ENCODE measurements at places on chromosomes 7 and 10.

DNA sequence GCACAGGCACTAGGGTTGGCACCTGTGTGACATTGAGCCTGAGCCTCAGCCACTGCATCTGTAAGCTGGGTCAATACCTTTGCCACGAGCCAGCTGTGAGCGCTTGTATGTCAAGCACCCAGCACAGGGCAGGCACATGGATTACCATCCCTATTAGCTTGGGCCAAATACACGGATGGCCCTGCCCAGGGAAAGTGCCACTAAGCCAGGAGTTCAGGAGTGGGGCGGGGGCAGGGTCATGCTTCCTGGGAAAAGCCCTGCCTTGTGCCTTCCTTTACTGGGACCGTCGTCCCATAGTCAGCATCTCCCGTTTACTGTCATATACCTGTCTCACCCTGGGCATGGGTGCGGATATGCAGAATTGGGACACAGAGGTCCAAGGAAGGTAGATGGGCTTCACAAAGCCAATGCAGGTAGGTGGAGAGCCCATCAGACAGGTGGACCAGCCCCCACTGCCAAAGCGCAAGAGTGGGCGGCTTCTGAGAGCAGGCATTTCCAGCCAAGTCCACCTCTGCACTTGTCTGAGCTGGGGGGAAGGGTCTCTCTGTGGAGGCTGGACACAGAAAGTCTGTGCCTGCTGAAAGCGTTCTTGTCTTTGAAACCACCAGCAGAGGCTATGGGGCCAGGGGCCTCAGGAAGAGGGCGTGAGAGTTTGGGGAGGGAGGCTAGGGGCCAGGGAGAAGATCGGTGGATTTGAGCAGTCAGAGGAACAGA, 72.6 kb downstream of the VWA2 start:
- DNase-seq = no peak

GRCh38 chr10:23174977-23175512, 17.1 kb upstream of the PTF1A start:
- DNase-seq = no peak

- DNase-seq = no peak
These were observed 171.7 kb upstream of the PFKP start for GRCh38 chr10:2895594-2896196.

- no peak for DNase-seq
These were observed 184.5 kb downstream of the PRKCQ start for GRCh38 chr10:6395606-6396005.

DNA sequence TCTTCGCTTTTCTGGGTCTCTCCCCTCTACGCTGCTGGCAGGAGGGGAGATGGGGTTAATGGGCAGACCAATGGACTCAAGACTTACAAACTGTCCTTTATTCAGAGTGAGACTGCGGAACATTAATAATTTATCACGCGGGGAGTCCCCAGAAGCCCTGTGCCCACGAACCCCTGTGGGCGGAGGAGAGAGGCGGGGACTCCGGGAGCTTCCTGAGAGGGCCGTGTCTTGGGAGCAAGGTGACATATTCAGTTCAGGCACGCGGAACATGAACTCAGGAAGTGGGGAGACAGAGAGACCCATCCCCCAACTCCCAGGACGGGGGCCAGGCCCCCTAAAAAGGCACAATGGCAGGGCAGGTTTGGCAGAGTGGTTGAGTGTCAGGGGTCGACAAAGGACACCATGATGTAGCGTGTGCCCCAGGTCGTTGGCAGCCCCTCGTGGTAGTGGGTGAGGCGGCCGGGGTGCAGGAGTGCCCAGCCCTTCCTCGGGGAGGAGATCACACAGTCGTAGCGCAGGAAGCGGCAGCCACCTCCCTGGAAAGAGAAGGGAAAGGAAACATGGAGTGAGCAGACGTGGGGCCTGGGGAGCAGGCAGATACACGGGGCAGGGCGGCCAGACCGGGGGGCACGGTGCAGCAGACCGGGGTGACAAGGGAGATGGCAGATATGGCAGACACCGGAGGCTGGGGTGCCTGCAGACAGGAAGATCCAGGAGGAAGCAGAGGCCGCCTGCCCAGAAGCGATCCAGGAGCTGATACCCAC, 5.2 kb upstream of the MOGAT3 start:
- no peak for DNase-seq

GRCh38 chr10:15658069-15658702, 61.5 kb downstream of the ITGA8 start:
- no peak for DNase-seq

DNA sequence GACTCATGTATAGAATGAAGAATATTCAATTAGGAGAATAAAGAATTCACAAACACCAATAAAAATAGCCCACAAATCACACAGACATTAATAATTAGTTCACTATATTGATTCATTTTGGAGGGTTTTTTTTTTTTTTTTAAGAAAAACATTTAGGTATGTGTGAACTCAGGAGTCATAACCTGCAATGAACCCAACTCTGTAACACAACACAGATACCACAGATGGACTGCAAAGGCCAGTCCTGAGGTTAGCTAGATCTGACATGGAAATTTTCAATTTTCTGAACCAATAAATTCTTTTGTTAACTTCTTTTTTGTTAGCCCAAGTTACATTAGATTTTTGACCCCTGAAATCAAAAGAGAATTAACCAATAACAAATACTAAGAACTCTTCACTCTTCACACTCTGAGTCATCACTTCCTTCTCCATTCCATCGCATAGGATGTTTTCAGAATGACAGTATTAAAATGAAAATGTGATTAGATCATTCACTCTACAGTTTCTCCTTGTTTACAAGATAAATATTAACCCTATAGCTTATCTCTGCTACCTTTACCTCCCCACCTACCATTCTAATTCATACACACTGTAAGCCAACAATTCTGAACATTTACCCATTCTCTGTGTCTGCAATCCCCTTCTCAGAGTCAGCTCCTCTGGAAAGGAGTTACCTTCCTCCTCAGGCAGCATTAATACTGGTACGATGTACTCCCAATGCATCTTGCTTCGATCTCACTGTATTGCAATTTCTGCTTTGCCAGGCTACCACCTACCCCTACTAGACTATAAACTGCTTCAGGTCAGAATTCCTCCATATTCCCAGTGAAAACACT, 141.5 kb downstream of the LRRN3 start:
- no peak for DNase-seq

DNA sequence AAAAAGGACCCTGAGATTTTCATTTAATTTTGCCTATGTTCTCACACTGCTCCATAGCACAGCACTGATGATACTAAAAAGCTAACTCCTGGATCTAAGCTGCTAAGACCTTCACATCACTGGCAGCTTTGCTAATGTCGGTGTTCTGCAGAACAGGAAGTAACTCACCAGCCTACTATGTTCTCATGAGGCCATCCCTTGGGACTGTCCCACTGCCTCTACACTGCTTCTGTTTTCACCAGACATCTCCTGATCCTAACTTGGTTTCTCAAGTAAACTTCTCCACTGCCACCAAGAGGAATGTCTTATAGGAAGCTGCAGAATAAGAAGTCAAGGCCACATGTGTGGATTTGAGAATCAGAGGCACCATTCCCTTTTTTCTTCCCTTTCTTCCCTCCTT, 15.1 kb downstream of the HTR7 start:
- DNase-seq = no peak

DNA sequence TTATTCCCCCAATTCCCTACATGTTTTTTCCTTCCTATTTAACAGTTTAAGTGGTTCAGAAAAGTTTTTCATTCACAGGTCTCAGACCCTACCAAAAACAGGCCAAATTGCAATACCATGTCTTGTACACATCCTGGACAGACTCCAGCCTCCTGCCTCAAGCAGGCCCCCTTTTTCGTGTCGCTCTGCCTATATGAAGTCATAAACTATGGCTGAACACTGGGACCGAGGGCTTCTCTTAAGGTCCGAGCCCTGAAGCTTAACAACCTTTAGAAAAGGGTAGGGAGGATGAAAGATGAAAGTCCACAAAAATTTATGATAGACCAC, 1.4 kb downstream of the FBXW4 start:
- no peak for DNase-seq

DNA sequence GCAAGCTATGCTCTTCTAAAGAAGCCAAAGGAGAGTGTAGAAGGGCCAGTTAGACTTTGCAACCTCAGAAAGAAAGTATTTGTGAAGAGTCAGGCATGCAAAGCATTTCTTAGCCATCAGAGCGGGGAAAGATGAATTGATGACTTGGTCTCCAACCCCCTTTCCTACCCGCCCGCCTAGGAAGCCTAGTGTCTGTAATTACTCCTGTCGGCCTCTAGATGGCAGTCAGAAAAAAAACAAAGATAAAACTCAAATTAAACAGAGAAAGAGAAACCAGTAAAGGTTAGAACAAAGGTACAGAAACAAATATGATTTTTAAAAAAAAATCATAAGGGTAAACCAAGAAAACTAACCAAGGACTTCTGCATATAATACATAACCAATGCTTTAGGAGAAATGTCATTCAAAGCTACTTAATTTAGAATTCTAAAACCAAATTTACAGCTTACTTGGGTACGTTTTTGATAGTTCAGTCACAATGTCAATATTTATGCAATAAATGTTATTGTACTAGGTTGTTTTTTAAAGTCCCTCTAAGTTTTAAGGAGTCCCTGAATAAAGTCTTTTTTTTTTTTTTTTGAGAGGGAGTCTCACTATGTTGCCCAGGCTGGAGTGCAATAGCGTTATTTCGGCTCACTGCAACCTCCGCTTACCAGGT, 97.6 kb downstream of the LYZL1 start:
- DNase-seq = no peak

DNA sequence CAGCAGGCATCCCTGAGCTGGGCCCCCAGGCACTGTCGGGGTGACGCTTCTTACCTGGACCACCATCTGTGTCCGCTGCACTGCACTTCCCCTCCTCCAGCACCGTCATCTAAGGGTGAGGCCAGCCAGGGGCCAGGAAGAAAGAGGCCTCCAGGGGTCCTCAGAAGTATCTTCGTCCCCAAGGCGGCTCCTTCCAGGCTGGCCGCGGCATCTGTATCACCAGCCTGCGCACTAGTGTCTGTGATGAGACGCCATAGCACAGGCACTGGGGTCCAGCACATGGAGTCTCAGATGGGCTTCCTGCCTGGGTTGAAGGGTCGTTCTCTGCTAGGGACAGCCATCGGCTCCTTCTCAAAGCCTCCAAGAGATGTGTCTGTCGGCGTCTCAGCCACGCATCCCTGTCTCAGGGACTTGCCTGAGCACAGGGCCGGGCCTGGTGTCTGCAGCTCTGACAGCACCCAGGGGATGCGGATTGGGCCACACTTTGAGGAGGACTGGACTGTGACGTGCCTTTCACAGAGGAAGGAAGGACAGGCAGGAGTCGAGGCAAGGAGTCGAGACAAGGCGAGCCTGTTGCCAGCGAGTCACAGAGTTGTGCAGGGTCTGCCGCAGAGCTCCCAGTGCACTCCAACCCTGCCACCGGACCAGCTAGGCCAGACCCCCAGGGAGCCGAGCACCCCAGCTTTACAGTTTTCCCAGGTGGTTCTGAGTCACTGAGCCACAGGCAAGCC, 101.5 kb upstream of the DIP2C start:
- DNase-seq = no peak

DNA sequence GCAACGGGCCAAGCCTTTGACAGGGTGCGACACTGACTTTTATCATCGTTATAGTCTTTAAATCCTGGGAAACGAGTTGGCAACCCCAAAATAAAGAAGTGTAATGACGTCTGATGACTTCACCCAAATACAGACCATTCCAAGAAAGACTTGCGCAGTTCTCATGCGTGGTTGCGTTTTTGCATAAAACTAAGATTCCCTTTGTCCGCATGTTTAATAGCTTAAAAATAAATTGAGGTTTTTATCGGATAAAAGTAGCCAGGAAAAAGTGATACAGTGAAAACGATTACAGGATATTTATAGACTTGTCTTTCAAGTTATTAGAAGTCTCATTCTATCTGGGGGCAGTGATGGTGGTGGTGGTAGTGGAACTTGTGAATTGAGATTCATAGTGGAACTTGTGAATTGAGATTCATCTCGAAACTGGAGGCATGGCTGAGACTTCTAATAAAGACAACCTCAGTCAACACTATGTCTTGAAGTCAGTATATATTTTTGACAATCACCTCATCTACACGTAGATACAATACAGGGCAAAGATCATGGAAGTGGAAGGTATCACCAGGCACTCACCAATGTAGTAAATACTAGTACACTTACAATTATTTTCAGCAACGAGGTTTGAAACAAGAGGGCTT, 1.2 kb upstream of the NAMPT start:
- peak; percentile 48 for DNase-seq

GRCh38 chr10:55500931-55501559, 700.0 kb upstream of the PCDH15 start:
- no peak for DNase-seq

DNA sequence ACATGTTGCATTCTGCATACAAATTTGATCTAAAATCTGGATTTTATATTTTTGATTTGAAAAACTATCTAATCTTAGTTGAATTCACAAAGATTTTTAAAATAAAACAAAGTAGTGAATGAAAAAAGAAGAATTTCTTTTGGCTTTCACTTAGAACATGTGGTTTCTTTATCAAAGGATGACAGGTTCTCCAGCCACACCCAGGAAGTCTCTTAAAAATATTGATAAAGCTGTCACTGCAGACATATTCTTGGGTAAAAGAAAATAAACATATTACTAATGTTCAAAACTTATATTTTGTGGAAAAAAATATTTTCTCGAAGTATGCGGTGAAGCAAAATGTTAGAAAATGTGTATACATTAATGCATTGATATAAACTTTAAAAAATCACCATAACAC, 44.3 kb downstream of the ARL4A start:
- DNase-seq = no peak

- no peak for DNase-seq
These were observed 90.6 kb upstream of the PPP2R2D start for GRCh38 chr10:131810036-131810804.

DNA sequence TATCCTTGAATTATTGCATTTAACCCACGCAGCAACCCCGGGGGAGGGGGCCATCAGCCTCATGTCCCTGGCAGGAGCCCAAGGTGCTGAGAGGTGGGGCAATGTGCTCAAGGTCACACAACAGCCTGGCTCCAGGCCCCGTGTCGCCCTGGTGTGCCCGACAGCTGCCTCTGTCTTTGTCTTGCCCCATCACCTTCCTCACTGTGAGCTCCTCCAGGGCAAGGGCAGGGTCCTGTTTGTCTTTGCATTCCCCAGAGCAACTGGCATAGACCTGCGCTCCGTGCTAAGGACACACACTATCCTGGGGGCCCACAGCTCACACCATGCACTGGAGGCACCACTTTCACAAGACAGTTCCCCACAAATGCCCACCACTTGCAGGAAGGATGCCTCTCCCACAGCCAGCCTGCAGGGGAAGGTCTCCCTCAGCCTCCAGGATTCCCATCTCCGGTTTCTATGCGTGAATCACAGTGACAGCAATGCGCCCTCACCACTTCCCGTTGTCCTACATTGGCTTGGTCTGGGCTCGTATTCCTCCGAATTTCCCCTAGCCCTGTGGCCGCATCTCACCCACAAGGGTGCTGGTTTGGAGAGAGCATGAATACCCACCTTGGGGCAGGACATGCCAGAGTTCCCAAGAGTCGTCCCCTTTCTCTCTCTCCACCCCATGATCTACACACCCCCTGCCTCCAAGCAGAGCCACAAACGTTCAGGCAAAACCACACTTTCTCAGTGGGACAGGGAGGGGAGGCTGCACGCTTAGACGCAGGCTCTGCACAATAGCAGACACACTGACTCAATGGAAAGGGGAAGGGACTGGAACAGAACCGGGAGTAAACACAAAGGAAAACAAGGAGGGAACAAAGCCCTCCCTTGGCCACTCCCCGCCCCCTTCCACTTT, 10.3 kb downstream of the ITPRIP start:
- no peak for DNase-seq
